Endodermal cell (in vitro differentiated cells): ENCODE measurements at places on chromosomes 2 and 18. TPM values are rescaled to one million over a fixed set of nuclear protein-coding genes. Genes with fewer than 3 reads are reported as not detected.

ANKRD30BL gene
- total RNA-seq: not detected in 3 replicates

LRRTM1 gene
- total RNA-seq: 7.8 to 11.3 TPM (median 9.2 TPM) in 3 replicates

MAPK4 gene
- 0.96 to 3.8 TPM (median 3.4 TPM) in 3 replicates for total RNA-seq

GALR1 gene
- 0.02 and 0.04 TPM in 2 replicates for total RNA-seq

TCF7L1 gene
- total RNA-seq: 69.4 to 90.6 TPM (median 71.9 TPM) in 3 replicates

CRYBA2 gene
- total RNA-seq: 1.3 to 2.6 TPM (median 1.4 TPM) in 3 replicates

NAT8 gene
- not detected in 3 replicates for total RNA-seq

IL1A gene
- total RNA-seq: 0.50 and 0.73 TPM in 2 replicates

ATF2 gene
- total RNA-seq: 56.0 to 65.3 TPM (median 60.0 TPM) in 3 replicates

REG3A gene
- total RNA-seq: not detected in 2 replicates

FBXO48 gene
- total RNA-seq: 0.77 to 1.9 TPM (median 1.5 TPM) in 3 replicates

DOK6 gene
- total RNA-seq: 5.9 to 8.1 TPM (median 7.7 TPM) in 3 replicates

GPR55 gene
- total RNA-seq: 0.47 to 3.1 TPM (median 2.6 TPM) in 3 replicates

ANKRD30B gene
- total RNA-seq: not detected in 2 replicates

SPDYA gene
- total RNA-seq: 0.91 to 1.2 TPM (median 1.2 TPM) in 3 replicates

CPLX4 gene
- not detected in 3 replicates for total RNA-seq
